ENCODE measurements at places on chromosomes 11 and 22.

DNA sequence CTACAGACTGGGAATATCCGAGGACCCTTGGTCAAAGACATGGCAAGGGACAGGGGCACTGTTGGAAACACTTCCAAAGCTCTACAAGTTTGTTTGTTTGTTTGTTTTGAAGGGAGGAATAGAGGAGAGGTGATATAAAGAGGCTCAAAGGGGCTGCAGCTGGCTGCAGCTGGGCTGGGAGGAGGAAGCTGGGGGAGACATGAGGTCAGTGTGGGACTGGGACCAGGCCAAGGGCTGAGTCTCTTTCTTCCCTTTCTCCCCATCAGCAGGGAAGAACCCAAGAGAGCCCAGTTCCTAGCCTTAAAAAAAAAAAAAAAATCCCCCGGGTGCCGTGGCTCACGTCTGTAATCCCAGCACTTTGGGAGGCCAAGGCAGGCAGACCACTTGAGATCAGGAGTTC lies 5.0 kb downstream of the RHOG start:
- DNase-seq = no peak

GRCh38 chr11:69087811-69088210 lies 39.1 kb downstream of the TPCN2 start:
- no peak for DNase-seq

GRCh38 chr11:44930588-44931302 lies 19.9 kb downstream of the TP53I11 start:
- DNase-seq = no peak

- no peak for DNase-seq
Observed at GRCh38 chr11:102465696-102466095, 13.1 kb upstream of the TMEM123 start.

DNA sequence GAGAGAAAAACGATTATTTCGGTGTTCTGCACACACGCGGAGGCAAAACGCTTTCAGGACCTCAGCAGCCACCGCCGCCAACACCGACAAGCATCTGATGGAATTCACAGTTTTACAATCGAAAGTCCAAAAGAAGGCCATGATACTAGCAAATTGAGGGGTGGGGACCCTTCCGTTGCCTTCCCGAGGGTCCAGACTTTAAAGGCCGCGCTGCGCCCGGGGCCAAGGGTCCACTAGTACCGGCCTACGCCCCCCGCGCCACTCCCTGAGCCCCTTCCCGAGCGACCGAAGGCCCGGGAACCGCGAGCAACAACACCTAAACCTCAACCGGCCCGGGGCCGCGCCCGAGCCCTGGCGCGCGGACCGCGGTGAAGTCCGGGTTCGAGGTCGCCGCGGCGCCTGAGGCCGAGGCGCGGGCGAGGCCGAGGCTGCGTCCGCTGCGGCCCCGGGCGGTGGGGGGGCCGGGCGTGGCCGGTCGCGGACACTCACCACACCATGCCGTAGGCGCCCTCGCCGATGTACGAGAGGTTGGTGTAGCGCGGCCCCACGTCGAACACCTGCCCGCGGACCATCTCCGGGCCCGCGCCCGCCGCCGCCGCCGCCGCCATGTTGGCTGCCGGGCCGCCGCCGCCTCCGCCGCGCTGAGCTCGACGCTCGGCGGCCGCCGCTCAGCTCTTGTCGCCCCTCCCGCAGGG lies 465 bp downstream of the MAPK1 start:
- peak; percentile 55 for DNase-seq

DNA sequence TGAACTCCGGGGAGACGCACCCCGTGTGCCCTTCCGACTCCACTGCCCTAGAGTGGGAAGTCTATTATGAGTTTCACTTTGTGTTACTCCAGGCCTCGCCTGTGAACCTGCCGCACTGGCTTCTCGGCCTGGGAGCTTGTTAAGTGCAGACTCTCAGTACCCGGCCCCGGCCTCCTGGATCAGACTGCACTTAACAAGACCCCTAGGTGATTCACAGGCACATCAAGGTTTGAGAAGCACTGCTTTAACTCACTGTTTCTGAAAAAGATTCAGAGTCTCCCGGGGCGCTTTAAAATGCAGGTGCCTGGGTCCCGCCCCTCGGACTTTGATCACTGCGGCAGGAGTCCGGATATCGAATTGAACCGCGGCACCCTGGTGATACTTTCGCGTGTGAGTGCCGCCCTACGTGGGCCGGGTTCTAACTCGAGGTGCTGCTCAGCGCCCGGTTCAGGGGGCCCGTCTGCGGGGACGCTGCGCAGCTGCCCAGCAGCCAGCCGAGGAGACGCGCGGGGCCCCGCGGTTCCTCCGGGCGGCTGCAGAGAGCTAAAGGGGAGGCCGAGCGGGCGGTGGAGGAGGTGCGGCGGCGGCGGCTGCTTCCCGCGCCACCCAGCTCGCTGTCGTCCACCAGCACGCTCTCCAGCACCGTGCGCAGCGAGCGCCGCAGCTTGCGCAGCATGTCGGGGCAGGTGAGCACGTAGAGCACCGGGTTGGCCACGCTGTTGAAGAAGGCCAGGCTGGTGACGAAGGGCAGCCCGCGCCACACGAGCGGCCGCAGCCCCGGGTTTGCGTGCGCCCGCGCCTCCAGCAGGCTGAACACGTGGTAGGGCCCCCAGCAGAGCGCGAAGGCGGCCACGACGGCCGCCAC lies 3.4 kb downstream of the PTGDR2 start:
- no peak for DNase-seq

- DNase-seq = no peak
Observed at GRCh38 chr22:48666620-48667019, 1161.1 kb downstream of the BRD1 start.

GRCh38 chr22:26435327-26436093 lies 6.5 kb downstream of the ASPHD2 start:
- no peak for DNase-seq

GRCh38 chr22:36435516-36436415 lies 45.7 kb downstream of the TXN2 start:
- DNase-seq = peak; percentile 59

GRCh38 chr11:19970944-19971343 lies 189.3 kb downstream of the DBX1 start:
- no peak for DNase-seq

- no peak for DNase-seq
Observed at GRCh38 chr22:19525666-19526065, 1.5 kb upstream of the CLDN5 start.

DNA sequence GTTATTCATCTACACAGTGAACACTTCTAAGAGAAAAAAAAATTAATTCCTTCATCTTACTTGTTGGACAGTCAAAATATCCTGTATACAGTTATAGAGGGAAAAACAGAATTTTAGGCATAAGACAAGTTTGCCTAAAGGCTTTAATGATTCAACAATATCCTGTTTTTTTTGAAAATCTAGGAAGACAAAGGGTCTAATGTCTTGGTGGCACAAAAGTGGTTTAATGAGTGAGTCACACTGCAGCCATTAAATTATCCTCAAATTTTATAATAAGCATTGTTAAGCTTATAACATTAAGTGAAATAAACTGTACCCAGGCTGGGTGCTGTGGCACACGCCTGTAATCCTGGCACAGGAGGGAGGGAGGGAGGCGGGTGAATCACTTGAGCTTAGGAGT lies 72.9 kb downstream of the GAB2 start:
- DNase-seq = no peak

- no peak for DNase-seq
Observed at GRCh38 chr11:17383461-17383860, 5.0 kb downstream of the KCNJ11 start.

DNA sequence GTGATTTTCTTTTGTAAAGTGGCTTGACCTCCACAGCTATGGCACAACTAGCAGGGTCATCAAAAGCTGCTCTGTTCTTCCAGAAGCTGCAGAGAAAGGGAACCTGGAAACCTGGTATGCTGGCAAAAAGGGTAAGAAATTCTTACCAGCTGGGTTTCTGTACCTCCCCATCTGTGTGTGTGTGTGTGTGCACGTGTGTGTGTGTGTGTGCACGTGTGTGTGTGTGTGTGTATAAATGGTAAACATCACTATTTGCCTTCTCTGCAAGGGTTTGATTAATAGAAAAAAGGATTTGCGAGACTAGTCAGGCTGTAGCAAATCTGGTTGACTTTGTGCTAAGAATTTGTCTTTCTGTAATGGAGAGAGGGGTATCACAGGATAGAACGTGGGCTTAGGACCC lies 4.7 kb upstream of the MRPL17 start:
- DNase-seq = no peak

GRCh38 chr11:71425860-71426259 lies 22.3 kb downstream of the DHCR7 start:
- no peak for DNase-seq

DNA sequence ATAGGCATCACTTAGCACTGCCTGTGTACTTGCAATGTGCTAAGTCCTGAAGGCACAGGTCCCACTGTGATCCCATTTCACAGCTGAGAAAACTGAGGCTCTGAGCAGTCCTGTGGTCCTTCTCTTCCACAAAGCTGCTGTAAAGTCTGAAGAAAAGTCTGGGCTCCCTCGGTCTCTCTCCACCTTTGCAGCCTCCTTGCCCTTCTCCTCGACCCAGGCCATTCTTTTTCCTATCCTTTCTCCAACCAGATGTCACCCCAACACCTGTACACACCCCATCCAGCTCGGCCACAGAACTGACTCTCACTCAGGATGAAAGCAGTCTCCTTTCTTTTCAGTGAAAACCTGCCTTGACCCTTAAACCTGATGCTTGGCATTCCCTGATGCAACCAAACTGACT lies 42.6 kb upstream of the SYT13 start:
- no peak for DNase-seq

- no peak for DNase-seq
Observed at GRCh38 chr11:72758304-72758689, 6.1 kb upstream of the ARAP1 start.

DNA sequence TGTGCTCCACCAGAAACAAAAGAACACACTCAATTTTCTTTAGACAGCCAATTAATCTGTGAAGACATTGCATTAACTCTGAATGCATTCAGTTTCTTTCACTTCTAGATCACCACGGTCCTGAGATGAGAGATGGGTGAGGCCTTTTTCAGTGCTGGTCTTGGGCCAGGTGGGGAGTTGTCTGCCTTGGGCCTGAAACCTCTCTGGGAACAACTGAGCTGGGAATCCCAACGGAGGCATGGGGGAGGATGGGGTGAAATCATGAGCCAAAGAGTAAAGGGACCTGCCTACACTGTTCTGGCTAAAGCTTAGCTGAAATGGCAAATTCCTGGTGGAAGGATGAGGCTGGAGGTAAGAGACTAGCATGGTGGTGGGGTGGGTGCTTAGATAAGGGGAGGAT lies 353.5 kb upstream of the B3GAT1 start:
- no peak for DNase-seq

Measured in GM06990 (cell line).